ENCODE measurements at places on chromosomes 13 and 19.
A peak's percentile ranks its signal among the peaks of the same experiment; 100 is the strongest.

DNA sequence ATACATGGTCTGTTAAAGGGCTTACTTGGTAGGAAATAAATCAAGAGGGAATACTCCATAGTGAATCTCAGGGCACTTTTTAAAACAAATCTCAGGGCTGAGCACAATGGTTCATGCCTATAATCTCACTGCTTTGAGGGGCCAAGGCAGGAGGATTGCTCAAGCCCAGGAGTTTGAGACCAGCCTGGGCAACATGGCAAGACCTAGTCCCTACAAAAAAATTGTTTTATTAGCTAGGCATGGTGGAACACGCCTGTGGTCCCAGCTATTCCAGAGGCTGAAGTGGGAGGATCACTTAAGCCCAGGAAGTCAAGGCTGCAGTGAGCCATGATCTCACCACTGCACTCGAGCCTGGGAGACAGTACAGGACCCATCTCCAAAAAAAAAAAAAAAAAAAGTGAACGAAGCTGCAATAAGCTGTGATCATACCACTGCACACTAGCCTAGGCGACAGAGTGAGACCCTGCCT lies 25.2 kb downstream of the ABCC4 start:
- no peak overlapping the region for H3K4me3 ChIP-seq
- peaks cover 27% of the 10 kb centered on the region for H3K4me1 ChIP-seq
- H3K36me3 ChIP-seq: no peaks in the 10 kb centered on the region
- no peak overlapping the region for H3K27ac ChIP-seq
- no peaks in the 10 kb centered on the region for H3K27me3 ChIP-seq

DNA sequence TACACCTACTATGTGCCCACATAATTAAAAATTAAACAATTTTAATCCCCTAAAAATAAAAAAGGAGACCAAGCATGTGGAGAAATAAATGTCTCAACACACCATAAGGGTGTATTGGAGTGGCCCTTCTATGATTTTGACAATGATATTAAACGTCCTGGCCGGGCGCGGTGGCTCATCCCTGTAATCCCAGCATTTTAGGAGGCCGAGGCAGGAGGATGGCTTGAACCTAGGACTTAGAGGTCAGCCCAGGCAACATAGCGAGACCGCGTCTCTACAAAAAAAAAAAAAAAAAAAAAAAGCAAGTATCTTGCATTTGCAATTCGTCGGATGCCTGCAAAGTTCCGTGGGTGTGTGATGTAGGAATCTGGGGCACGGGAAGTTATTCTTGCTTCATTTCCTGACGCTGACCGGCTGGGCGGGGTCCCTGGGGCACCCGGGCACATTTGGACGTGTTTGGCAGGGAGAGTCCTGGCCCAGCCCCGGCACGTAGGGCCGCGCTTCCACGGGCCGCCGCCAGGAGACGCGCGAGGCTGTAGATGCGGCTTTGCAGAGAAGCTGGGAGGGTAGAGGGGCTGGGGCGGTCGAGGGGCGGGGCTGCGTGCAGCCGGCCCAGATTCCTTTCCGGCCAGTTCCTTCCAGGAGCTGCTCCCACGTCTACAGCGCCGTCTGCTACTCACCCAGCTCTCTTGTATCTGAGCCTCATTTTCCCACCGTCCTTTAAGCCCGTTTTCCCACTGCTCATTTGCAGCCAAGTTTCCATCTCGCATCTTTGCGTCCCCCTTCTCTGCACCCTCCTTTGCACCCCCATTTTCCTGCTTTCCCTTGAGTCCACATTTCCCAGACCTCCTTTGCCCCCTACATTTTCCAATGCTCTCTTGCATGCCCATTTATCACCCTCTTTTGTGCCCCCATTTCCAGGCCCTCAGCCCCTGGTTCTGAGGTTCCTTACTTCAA lies 2.2 kb upstream of the TSPAN16 start:
- no peak for DNase-seq
- peaks cover 26% of the 10 kb centered on the region for H3K4me1 ChIP-seq
- no peaks in the 10 kb centered on the region for H3K27me3 ChIP-seq
- H3K27ac ChIP-seq: peak overlapping the region; percentile 52
- no peak overlapping the region for H3K4me3 ChIP-seq

- DNase-seq: no peak
- no peaks in the 10 kb centered on the region for H3K36me3 ChIP-seq
- H3K27me3 ChIP-seq: no peaks in the 10 kb centered on the region
- no peak overlapping the region for H3K4me3 ChIP-seq
- H3K4me1 ChIP-seq: peaks cover 48% of the 10 kb centered on the region
These were observed 62.2 kb upstream of the MYCBP2 start for GRCh38 chr13:77388944-77389624.

- H3K27me3 ChIP-seq: no peaks in the 10 kb centered on the region
- H3K4me3 ChIP-seq: no peak overlapping the region
- peaks cover 56% of the 10 kb centered on the region for H3K4me1 ChIP-seq
- no peaks in the 10 kb centered on the region for H3K36me3 ChIP-seq
- no peak for DNase-seq
These were observed 28.9 kb downstream of the PPP1R37 start for GRCh38 chr19:45121827-45122345.

DNA sequence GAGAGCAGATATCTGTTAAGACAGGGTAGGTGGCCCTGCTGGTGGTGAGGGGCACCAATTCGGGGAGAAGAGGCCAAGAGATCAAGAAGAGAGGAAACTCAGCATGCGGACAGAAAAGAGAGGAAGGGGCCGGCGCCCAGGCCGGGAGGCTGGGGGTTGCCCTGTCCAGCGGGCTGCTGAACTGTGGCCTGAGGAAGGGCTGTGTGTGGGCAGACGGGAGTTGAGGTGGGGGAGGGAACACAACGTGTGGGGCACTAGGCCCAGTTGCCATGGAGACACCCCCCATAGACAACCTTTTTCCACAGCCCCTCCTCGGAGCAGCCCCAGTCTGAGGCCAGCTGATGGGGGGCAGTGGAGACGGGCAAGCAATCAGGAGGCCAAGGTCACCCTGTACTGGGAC lies 2.5 kb upstream of the CACNG8 start:
- H3K36me3 ChIP-seq: no peaks in the 10 kb centered on the region
- H3K27me3 ChIP-seq: peaks cover 4% of the 10 kb centered on the region
- no peak overlapping the region for H3K27ac ChIP-seq

GRCh38 chr13:23427881-23428528 lies 5.5 kb downstream of the SACS start:
- peaks cover 19% of the 10 kb centered on the region for H3K4me1 ChIP-seq
- DNase-seq: no peak
- H3K27ac ChIP-seq: peak overlapping the region; percentile 34
- H3K36me3 ChIP-seq: no peaks in the 10 kb centered on the region

- no peaks in the 10 kb centered on the region for H3K27me3 ChIP-seq
- H3K4me3 ChIP-seq: no peak overlapping the region
- H3K4me1 ChIP-seq: no peaks in the 10 kb centered on the region
These were observed 36.8 kb upstream of the PSG9 start for GRCh38 chr19:43306097-43306496.

DNA sequence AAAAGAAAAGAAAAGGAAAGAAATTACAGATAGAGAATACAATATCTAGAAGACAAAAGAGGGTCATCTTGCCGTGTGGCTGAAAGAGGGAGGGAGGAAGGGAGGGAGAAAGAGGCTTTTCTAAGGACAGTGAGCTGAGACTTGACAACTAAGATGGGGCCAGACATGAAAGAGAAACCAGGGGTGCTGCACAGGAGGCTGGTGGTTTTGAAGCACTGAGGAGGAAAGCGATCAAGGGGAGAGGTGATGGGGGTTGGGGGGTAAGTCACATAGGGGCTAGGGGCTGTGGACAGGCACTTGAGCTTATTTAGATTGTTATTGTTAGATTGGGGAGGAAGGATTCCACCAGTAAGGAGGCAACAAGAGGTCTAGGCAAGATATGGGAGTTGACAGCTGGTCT lies 17.3 kb downstream of the PNPLA6 start:
- no peaks in the 10 kb centered on the region for H3K27me3 ChIP-seq
- DNase-seq: no peak
- peaks cover 3% of the 10 kb centered on the region for H3K36me3 ChIP-seq
- no peak overlapping the region for H3K4me3 ChIP-seq

DNA sequence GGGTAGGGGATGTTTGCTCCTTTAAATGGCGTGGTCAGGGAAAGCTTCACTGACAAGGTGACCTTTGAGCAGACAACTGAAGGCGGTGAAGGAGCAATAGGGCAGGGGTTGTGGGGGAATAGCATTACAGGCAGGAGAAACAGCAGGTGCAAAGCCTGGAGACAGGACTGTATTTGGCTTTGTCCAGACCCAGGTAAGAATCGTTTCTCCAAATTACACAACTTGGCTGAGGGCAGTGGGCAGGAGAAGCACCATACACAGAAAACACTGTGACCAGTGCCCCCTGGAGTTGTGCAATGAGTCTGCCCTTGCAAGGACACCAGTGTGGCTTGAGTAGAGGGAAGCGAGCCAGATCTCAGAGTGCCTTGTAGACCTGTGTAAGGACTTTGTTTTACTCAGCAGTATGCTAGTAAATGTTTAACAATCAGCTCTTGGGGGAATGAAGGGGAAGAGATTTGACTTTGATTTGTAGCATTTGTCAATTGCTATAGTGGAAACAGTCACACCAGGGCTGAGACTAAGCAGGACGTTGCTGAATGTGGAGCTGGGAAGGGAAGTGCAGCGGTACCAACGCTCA lies 360.0 kb downstream of the DCT start:
- no peaks in the 10 kb centered on the region for H3K27me3 ChIP-seq
- H3K4me1 ChIP-seq: no peaks in the 10 kb centered on the region
- no peaks in the 10 kb centered on the region for H3K36me3 ChIP-seq
- no peak overlapping the region for H3K4me3 ChIP-seq
- DNase-seq: no peak

DNA sequence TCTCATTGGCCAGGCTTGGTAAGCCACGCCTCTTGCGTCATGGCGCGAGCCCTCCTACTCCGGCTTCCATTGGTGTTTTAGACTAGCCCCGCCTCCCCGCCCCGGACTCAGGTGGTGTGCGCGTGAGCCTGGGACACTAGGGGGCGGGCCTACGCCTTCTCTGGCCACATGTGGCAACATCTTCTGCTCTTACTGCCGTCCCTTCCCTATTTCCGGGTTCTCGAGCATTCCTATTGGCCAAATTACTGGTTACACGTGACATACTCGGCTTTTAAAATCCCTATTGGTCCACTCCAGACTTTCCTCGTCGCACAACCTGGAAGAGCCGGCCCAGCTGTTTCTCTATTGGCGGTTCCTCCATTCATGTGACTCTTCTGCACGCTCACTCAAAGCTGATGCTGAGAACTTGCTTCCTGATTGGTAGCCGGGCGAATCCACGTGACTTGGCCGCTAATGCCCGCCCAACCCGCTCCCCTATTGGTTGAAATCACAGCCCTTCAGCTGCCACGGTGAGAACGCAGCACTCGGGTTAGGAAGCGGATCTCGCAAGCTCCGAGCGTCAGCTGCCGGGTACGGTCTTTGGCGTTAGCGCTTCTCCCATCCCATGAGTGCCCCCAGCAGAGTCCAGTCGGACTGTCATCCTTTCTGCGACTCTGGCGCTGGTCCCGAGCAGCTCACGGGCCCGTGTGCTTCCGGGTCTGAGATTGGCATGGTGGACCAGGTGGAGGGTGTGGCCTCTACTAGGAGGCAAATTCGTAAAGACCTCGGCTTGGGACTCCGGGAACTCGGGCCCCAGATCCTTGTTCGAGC lies at the start of gene BLOC1S3:
Gene BLOC1S3 (plus strand): TSS at position 523 of the 810 bp plus-strand sequence. CDS start 513 bp downstream, outside the sequence.
- H3K36me3 ChIP-seq: peaks cover 11% of the 10 kb centered on the region
- peak within 1 kb of the TSS; percentile 67 for H3K4me3 ChIP-seq
- peak within 1 kb of the TSS; percentile 93 for H3K27ac ChIP-seq
- H3K4me1 ChIP-seq: peaks cover 43% of the 10 kb centered on the region
- DNase-seq: peak; percentile 100

- no peak for DNase-seq
- H3K36me3 ChIP-seq: no peaks in the 10 kb centered on the region
- H3K27ac ChIP-seq: no peak overlapping the region
- H3K4me3 ChIP-seq: no peak overlapping the region
- H3K4me1 ChIP-seq: peaks cover 7% of the 10 kb centered on the region
- H3K27me3 ChIP-seq: no peaks in the 10 kb centered on the region
These were observed 23.1 kb upstream of the SPRY2 start for GRCh38 chr13:80363890-80364503.

DNA sequence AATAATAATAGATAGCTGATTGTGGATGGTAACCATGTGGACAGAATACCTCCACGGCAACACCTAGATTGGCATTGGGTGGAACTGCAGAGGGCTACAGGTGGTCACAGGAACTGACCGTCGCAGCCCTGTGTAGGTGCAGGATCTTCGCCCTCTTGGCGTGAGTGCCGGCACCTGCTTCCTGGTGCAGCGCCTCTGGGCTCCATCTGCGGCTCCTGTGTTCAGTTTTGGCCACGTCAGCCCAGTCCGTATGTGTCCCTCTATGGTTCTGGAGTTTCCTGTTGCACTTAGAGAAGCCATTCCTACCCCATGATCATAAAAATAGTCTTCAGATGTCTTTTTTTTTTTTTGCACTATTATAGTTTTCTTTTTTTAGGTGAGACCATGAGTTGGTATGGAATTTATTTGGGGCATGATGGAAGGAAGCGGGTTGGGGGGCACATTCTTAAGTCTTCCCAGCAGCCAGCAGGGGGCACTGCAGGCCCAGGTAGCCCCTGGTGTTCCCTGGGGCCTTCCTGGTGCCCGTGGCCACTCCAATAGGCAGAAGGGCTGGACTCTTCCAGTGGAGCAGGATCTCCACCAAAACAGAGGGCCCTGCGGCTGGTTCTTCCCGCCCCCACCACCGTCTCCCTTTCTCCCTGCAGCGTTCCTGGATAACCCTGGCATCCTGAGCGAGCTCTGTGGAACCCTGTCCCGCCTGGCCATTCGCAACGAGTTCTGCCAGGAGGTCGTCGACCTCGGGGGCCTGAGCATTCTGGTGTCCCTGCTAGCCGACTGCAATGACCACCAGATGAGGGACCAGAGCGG lies 10.1 kb upstream of the SLC25A42 start:
- H3K4me1 ChIP-seq: no peaks in the 10 kb centered on the region
- no peak overlapping the region for H3K4me3 ChIP-seq
- no peaks in the 10 kb centered on the region for H3K27me3 ChIP-seq
- H3K36me3 ChIP-seq: peaks cover 54% of the 10 kb centered on the region
